ENCODE measurements at places on chromosomes 12 and 14.

- DNase-seq, result no peak
These were observed 3.4 kb upstream of the LRP6 start for GRCh38 chr12:12270226-12270625.

GRCh38 chr12:83826112-83826511 lies 1086.5 kb downstream of the SLC6A15 start:
- no peak for DNase-seq

DNA sequence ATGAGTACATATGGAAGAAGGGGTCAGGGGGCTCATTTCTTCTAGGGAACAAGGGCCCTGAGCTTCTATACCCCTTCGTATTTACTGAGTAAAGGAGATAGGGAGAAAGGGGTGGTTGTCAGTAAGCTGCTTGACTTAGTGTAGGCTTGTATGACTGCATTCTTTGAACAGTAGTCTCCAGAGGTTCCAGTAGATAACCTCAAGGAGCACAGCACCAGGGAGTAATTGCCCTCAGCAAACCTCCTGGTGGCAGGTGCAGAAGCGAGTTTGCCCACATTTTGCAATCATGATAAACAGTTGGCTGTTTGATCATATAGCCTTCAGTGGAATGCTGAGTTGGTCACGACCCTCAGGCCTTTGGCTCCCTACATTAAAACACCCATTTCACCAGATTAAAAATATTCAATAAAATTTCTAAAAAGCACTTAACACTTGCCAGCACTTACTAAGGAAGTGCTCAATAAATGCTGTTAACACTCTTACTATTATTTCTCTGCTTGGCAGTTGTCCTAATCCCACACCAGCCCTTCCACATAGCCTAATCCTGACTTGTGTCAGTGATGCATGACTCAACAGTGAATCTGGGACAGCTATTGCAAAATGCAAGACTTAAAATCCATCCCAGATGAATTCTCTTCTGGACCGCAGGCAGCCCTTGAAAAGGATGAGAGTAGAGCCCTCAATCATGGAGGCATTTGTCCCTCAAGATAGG lies 3.7 kb upstream of the DHRS4L2 start:
- no peak for DNase-seq

DNA sequence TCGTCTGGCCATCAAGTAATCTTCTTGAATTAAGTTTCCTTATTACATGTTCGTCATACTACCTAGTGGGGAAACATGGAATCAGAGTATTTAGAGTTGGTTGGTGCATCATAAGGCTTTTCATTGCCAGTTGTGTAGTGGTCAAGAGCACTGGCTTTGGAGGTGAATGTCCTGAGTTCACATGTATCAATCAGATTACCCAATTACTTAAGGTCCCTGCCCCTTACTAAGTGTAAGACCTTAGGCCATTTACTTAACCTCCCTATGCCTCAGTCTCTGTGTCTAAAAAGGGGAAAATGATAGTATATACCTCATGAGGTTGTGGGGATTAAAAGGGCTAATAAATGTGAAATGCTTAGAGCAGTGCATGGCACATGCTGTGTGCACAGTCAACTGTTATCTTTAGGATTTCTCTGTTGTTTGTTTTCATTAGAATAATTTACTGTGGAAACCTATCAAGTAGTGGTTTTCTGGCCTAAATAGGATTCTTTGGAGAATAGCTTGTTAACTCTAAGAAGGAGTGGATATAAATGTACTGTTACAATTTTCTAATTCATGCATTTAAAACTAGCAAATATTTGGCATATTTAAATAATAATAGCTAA lies 27.0 kb downstream of the MSRB3 start:
- no peak for DNase-seq

DNA sequence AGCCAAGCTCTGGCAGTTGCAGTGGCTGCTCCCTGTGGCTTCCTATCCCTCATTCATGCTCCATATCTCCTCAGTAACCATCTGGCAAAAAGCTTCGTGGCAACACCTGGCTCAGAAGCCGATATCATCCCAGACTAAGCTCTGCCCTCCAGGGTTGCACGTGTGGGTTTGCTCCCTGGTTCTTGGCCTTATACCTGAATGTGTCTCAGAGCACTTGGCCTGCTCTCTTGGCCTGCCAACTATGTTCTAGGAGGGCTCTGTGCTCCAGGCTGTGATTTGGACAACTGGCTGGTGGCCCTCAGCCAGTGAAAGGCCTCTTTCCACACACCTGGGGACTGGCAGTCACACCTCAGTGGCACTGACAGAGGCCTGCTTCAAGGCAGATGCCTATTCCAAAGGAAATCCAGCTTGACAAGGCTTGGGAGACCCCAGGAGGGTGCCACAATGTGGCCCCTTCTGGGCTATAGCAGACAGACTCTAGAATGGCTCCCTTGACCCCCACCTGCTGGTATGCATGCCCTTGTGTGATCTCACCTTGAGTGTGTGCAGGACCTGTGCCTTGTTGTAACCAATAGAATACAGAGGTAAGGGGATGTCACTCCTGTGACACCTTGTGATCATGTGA lies 10.5 kb downstream of the PLD4 start:
- no peak for DNase-seq

- DNase-seq, result no peak
These were observed 104.3 kb upstream of the MAX start for GRCh38 chr14:65206448-65207096.

DNA sequence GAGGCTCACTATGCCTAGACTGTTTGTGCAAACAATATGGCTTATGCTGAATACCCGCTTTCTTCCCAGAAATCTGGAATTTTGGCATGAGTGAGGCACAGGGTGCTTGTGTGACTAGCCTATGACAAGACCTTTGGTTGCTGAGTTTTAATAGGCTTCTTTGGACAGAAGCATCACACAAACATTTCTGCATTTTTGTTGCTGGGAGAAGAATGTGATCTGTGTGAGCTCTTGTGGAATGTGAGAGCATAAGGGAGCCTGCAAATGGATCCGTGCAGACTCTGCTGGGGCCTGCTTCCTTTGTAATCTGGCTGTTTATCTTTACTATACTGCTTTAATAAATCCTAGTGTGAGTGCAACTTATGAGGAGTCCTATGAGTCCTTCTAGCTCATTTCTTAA lies 83.0 kb upstream of the ZDHHC17 start:
- no peak for DNase-seq

GRCh38 chr14:22524115-22524783 lies 64.8 kb downstream of the DAD1 start:
- DNase-seq, result no peak

- no peak for DNase-seq
These were observed 9.7 kb upstream of the MAGOHB start for GRCh38 chr12:10623131-10623530.

DNA sequence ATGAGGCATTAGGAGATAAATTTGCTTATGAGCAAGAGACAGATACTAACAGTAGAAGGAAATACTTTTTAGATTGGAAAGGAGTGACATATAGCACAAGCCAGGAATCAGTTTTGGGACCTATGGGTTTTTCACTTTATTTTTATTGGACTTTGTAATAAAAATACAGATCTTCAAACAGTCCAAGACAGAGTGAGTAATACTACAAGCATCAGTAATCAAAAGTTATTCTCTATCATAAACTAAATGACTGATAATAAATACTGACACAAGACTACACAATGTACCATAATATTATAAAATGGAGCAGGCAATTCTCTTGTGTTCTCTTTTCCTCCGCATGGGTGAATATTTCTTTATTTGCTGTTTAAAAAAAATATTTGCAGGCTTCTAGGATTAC lies 85.8 kb downstream of the DERA start:
- DNase-seq, result no peak

- peak; percentile 72 for DNase-seq
These were observed 5.1 kb upstream of the TUNAR start for GRCh38 chr14:95871531-95871930.

- peak; percentile 83 for DNase-seq
These were observed 463.6 kb downstream of the NRXN3 start for GRCh38 chr14:78633752-78634151.

GRCh38 chr12:15984097-15984800 lies 73.1 kb downstream of the DERA start:
- DNase-seq, result no peak

GRCh38 chr12:131432532-131433260 lies 278.2 kb upstream of the SFSWAP start:
- DNase-seq, result no peak

- no peak for DNase-seq
These were observed 103.9 kb downstream of the BBS10 start for GRCh38 chr12:76244300-76244699.

DNA sequence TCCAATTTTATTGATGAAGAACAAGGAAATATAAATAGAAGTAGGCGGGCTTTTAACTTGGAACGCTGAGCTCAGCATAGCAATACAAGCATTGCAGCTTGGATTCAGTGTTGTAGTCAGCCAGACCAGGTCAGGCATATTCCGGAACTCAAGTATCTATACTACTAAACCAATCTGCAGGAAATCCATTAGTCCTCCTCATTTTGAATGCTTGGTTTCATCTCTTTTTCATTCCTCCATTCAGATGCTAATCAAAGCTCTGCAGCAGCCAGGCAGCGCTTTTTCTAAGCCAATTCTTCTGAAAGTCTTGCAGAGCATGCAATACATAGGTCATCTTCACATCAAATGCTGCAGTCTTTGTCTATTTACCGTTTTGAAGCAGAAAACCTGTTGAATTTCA lies 49.0 kb downstream of the KIF21A start:
- no peak for DNase-seq

DNA sequence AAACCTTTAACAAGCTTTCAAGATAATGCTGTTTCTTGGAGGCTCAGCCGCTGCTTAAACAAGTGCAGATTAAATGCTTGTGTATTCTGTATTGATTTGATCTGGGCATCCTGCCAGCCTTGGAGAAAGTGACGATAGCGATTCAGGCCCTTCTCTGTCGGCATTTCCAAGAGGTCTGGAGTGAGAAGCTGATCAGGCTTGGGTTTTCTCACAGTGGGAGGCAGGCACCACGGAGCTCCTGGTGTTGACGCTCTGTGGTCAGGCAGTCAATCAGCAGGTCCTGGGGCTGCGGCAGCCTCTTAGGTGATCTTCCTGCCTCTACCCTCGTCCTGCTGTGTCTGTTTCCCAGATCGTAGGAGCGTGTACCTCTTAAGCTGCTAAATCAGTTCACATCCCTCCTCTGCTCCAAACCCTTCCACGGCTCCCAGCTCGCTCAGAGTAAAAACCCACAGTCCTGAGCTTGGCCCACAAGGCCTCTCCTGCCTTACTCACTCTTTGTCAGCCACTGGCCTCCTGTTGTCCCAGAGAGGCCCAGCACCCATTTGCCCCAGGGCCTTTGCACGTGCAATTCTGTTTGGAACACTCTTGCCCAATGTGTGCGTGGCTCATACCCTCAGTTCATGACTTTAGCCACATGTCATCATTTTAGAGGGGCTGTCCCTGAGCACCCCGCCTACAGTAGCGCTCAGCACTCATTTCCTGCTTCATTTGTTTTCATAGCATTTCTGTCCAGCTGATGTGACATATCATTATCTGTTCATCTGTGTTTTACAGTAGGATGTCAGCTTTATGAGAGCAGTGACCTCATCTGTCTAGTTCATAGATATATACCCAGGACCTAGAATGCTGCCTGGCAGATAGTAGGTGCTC lies 155.4 kb downstream of the AACS start:
- no peak for DNase-seq

DNA sequence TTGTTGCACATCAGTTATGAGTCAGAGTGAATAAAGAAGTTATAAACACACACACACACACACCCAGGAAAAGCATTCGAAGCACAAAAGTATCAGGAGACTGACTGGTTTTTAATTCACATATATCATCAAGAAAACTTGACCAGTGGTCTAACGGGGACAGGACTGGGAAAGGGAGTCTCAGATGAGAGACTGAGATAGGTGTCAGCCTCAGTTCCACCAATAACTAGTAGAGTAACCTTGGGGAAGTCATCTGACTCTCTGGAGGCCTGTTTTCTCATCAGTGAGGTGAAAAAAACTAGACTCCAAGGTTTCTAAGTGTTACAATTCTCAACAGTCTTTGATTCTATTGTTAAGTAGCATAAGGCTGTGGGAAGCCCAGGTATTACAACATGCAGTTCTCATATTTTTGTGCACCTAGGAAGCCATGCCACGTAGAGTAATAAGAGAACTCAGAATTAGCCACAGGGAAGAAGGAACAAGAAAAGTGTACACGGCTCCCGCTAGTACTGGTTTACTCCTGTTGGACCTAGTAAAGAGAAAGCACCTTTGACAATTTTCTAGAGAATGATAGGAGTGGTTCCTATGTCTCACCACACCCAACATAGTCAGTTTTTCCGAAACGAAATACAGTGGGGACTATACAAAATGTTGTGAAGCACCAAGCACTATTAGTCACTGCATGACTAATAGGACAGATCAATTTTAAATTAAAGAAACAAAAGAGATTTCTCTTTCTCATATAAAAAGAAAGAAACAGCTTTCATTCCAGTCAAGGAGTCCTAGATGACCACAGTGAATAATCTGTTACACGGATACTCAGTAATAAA lies 5.0 kb downstream of the PPTC7 start:
- no peak for DNase-seq

DNA sequence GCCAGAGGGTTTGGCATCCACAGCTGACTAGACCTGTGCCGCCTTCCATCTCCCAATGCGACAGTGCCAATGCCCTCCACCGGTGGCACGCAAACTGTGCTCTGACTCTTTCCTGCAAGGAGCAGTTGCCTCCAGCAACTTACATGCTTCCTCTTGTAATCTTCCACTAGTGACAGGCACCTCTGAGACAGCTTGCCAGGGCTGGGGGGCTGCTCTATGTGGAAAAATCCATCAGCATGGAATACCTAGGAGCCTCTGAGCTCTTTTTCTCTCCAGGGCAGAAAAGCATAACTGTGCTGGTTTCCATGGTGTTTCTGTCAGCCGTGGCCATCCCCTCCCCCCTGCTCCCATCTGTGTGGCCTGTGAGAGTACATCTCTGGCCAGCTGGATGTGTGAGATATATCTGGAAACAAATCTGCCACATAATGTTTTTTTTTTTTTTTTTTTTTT lies 110.6 kb downstream of the MYRFL start:
- DNase-seq, result no peak
